ENCODE measurements at places on chromosomes 5 and 9. TPM values are rescaled to one million over a fixed set of nuclear protein-coding genes. Genes with fewer than 3 reads are reported as not detected.

Gene KLF9
- 27.9 TPM for polyA plus RNA-seq

Gene C1QTNF2
- 1.7 TPM for polyA plus RNA-seq

Gene LRRC19
- polyA plus RNA-seq: not detected

Gene SLC1A1
- 2.7 TPM for polyA plus RNA-seq

Gene IFNB1
- not detected for polyA plus RNA-seq

Gene RORB
- polyA plus RNA-seq: 0.19 TPM

Gene CCDC171
- 1.2 TPM for polyA plus RNA-seq

Gene MYMK
- polyA plus RNA-seq: not detected

Gene IFNK
- polyA plus RNA-seq: not detected

Gene SVEP1
- 0.92 TPM for polyA plus RNA-seq

Gene PCDHA7
- 0.18 TPM for polyA plus RNA-seq

Gene ADAMTS2
- polyA plus RNA-seq: 6.2 TPM

Gene EQTN
- polyA plus RNA-seq: not detected

Gene DNM1
- polyA plus RNA-seq: 3.5 TPM

Gene CRB2
- 0.03 TPM for polyA plus RNA-seq

Gene TRPM6
- polyA plus RNA-seq: under 0.01 TPM

Gene SLC45A2
- polyA plus RNA-seq: 0.20 TPM

Gene PALM2AKAP2
- 1.2 TPM for polyA plus RNA-seq

Gene TRPM3
- polyA plus RNA-seq: 0.50 TPM

Gene LURAP1L
- polyA plus RNA-seq: 6.7 TPM

Gene ZNF618
- 1.5 TPM for polyA plus RNA-seq

Gene ADAMTS19
- polyA plus RNA-seq: 0.05 TPM

Gene RLN2
- polyA plus RNA-seq: not detected

Gene TAF11L5
- not detected for polyA plus RNA-seq

Gene SLC12A7
- 12.4 TPM for polyA plus RNA-seq

Gene GRIN3A
- not detected for polyA plus RNA-seq

Gene SLCO4C1
- not detected for polyA plus RNA-seq

Gene SNCB
- polyA plus RNA-seq: not detected

Gene SLC6A19
- polyA plus RNA-seq: 0.19 TPM

Gene SLC34A1
- 0.10 TPM for polyA plus RNA-seq

Gene PCDHB16
- not detected for polyA plus RNA-seq

Gene OR1Q1
- not detected for polyA plus RNA-seq

Gene IFNA21
- not detected for polyA plus RNA-seq

Gene CEL
- polyA plus RNA-seq: 4.0 TPM

Gene DOCK8
- polyA plus RNA-seq: 2.8 TPM

Gene MYOZ3
- 0.50 TPM for polyA plus RNA-seq
